ENCODE measurements at places on chromosomes 6 and 20.

DNA sequence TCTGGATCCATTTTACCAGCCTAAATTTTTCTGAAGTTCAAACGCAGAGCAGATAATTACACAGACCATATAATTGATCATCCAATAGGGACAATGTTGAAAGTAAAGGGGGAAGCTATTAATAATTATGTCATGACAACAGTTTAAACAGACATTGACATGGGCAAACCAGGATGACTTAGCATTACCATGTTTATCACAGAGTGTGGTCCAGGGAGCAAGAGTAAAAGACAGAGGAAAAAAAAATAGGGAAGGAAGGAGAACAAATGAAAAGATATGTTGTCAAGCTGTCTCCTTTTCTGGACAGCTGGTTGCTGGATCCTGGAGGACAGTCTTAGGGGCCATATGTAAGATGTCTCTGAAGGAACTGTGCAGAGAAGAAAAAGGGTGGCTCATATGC is 69.4 kb upstream of the FBXL4 start:
- no peak for DNase-seq

- no peak for DNase-seq
Observed at GRCh38 chr20:49306903-49307620, 29.2 kb upstream of the ZNFX1 start.

DNA sequence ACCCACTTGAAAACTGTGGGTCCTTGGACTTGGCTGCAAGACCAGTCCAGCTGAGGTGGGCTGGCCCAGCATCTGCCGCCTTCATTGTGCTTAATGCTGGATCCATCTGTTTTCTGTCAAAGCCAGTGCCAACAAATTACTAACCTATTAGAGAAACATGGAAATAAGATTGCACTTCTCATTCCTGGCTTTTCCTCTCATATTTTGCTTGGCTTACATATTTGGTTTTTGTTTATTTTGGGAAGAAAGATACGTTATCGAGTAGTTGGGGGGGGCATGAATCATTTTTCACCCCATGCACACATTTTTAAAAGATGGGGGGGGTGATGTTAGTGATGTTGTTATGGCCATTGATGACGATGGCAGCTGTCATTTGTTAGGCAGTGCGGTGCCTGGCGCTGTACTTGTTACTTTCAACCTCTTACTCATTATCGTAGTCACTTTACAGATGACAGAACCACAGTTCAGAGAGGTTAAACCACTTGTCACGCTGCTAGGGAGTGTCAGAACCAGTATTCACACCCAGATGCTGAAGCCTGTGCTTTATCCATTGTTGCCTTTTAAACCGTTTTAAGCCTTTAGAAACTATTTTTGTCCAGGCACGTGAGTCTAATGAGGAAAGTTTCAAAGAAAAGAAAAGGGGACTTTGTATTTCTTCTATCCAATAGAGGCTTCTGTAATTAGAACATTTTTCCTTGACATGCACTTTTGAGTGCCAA is 180.0 kb downstream of the TMEM242 start:
- DNase-seq = no peak

DNA sequence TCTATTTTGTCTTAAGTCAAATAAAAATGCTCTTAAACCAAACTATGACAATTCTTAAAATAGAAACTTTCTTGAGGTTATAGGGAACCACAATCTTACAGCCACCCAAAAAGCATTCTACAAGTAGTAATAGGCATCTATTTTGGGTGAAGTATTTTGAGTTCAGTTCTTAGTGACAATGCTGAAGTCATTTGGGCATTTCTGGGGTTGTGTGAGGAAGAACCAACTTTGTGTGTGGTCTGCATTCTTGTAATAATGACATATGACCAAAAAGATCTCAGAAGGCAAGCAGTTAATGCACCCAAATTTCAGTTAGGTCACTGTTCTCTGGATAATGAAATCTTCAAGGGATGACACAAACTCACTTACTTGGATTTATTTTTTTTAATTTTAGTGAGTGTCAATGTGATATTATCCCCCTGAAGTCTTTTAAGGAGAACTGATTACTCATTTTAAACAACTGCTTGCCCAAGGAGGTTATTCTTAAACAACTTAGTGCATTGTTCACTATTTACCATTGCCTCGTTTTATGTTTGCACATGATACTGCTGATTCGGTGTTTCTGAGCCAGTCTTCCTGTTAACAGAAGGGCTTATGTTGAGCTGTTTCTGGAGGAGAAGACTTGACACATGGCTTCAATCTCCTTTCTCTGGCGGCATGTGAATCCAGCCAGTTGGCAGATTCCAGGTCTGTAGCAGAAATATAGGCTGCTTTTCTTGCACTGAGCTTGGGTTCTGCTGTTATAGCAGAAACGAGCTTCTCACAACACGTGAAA is 618.9 kb downstream of the BCKDHB start:
- no peak for DNase-seq

- DNase-seq = no peak
Observed at GRCh38 chr6:32081168-32081990, 27.8 kb downstream of the TNXB start.

- DNase-seq = no peak
Observed at GRCh38 chr6:52718550-52718949, 44.7 kb downstream of the GSTA2 start.

GRCh38 chr6:85077098-85077497 is 312.7 kb upstream of the TBX18 start:
- no peak for DNase-seq

DNA sequence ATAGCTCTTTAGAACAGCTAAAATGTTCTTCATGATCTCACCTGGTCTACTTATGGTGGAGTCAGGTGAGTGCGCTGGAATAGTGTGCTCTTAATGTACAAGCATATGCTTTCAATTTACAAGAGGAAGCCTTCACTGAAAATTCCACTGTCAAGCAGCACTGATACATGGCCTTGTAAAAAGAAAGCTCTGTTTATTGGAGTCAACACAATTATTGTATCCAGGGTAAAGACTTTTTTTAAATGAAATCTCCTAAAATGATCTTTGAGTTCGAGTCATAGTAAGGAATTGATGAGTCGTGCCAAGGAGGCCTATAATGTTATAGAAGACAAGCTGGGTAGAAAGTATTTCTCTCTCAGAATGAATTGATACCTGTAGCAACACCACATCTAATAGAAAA is 41.6 kb upstream of the CARMIL1 start:
- no peak for DNase-seq

DNA sequence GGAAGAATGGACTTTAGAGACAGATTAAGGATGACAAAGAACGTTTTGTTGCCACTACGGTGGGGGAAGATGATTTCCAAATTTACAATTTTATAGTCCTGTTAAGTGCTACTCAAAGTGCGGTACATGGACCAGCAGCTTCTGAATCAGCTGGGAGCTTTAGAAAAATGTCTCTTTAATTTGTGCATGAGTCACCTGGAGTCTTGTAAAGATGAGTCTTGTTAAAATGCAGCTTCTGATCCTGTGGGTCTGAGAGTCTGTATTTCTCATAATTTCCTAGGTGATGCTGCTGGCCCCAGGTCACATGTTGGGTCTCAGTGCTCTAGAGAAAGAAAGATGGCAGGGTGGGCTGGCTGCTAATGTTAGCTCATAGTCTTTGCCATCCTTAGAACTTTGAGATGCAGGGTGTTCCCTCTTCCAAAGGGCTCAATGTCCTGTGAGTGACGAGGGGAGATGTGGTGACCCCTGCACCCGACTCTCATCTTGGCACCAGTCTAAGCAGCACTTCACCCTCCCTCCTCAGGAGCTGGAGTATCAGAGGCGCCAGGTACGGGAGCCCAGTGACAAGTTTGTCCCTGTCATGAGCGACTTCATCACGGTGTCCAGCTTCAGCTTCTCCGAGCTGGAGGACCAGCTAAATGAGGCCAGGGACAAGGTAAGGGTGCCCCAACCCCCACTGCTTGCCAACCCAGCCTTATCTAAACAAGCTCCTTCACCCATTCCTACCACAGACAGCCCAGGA is 34.5 kb downstream of the MOCS1 start:
- no peak for DNase-seq

DNA sequence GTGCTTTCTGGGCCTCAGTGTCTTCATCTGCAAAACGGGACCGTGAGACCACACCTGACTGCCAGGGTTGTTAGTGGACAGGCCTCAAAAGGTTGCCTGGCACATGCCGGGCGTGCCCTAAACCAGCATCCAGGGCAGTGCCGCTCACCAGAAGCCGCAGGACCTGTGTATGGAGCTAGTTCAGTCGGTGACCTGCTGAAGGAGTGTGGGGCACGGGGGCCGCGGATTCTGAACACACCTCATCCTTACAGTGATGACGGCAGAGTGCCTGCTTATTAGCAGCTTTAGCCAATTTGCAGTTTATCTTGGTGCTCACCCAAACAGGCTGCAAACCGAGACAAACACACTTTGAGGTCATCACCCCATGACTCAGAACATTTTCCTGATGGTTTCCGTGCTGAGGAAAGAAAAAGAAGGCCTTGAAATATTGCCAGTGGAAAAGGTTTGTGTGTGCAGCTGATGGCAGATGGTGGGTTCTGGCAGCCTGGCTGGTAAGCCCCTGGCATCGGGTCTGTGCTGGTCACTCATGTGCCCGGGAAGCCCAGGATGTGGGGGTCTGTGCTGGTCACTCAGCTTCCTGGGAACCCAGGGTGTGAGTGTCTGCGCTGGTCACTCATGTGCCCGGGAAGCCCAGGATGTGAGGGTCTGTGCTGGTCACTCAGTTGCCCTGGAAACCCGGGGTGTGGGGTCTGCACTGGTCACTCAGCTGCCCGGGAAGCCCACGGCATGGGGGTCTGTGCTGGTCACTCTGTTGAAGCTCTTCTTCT is 153.8 kb downstream of the ERMARD start:
- no peak for DNase-seq

DNA sequence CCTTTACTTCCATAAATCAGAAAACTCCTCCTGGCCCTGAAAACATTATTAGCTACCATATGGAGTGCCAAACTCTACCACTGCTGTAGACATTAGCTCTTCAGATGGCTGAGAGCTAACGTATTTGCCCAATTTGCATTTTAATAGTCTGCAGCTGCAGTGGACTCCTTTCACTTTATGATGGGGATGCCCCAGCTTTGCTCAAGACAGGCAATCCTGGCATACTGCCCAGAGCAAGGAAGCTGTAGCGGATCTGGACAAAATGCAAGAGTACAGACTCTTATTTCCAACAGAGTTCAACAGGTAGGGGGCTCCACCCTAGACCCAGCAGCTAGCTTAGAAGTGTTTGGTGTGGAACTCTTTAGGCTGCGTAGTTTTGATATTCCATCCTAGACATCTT is 246.7 kb downstream of the FOXC1 start:
- DNase-seq = no peak

All from T-helper 2 cell (primary cell).